ENCODE measurements at places on chromosomes 11 and 22.

DNA sequence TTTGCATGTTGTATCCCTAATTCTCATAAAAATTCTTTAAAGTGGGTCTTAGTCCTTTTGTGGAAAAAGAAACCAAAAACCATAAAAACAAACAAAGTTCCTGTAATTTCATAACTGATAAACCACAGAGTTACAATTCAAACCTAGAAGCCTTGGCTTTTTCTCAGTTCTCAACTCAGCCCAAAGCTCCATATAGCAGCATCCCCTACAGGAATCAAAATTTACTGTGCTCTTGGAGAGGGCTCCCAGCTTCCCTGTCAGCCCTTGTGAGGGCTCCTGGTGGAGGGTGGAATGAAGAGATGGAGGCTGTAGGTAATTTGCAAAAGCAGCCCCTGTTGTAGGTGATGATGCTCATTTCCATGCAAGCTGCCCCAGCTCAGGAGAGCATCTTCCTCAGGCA is 506.1 kb upstream of the KIRREL3 start:
- no peak for DNase-seq

DNA sequence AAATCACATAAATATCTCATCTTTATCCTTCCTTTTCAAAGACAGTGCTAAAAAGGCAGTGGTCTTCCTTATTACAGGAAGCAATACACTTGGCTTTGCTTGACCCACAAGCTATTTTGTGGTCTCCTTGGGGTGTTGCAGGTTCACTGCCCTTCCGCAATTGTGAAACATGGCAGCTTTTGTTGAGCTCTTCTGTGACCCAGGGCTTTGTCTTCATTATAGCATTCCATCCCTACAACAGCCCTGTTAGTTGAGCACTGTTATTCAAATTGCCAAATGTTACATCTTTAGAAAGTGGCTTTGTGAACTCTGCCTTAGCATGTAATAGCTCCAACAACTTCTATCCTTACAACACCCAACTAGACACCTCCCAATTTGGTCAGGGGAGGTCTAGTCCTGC is 107.1 kb downstream of the OPCML start:
- DNase-seq = no peak

DNA sequence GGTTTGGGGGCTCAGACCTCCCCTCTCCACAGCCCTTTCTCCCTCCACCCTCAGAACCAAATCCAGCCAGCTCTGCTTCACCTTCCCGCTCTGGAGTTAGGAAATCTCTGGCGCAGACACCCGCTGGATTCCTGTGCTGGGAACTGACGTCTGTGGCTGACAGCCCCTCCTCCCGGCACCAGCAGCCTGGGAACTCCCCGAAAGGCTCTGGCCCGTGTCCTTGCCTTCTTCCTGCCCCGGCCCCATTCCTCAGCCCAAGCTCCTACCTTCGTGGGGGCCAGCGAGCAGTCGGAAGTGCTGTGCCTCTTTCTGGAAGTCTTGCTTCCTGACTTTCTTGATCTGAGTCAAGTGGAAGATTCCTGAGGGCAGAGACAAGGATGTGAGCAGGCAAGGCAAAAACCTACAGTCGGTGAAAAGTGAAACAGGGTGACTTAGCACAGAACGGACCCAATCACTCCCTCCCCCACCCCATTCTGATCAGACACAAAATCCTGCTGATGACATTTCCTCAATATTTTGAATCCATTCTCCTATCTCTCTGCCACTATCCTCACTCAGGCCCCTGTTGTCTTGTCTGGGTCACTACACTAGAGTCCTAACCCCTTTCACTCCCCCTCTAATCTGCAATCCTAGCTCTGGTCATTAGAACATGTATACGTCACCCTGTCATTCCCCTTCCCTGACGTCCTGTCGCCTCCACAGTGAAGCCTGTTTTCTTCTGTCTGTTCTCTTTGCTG is 34.1 kb downstream of the CHRDL2 start:
- no peak for DNase-seq

GRCh38 chr22:36253523-36254490 is 874 bp downstream of the APOL1 start:
- no peak for DNase-seq

- peak; percentile 86 for DNase-seq
Measured at GRCh38 chr11:76318744-76319384, 62.1 kb downstream of the THAP12 start.

DNA sequence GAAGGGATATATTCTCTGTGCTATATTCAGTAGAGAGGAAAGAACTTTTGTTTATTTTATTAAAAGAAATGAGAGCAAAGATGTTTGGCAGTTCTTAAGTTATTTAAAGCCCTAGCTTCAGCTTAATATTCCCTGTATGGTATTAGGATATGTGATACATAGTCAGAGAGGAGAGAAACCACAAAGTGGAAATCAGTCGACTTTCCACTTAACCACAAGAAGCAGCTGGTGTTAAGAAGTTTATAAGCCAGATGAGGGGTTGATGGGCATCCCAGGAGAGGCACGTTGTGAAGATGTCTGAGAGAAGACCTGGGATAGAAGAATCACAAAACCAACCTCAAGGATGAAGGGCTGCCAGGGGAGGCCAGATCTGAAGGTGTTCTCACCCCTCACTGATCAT is 23.3 kb upstream of the PHF21B start:
- DNase-seq = no peak

DNA sequence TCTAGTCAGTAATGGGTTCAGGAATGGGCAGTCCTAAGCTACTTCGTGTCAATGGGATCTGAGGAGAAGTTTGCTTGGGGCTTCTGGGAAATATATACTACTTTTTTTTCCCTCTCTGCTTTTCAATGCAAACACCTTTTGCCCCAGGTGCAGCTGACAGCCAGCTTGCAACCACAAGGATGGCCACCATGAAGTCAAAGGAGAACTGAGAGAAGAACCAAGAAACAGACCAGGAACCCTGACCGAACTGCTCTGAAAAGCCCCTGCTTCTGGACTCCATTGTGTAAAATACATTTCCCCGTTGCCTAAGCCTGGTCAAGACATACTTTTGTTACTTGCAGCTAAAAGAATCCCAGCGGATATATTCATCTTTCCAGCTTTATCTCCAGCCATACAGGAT is 20.1 kb upstream of the CD44 start:
- DNase-seq = no peak

- no peak for DNase-seq
Measured at GRCh38 chr11:112178428-112178827, 3.1 kb downstream of the BCO2 start.

- no peak for DNase-seq
Measured at GRCh38 chr11:74871037-74871436, 77.9 kb downstream of the XRRA1 start.

GRCh38 chr11:67464411-67465188 is 4.5 kb downstream of the TMEM134 start:
- DNase-seq = peak; percentile 96

DNA sequence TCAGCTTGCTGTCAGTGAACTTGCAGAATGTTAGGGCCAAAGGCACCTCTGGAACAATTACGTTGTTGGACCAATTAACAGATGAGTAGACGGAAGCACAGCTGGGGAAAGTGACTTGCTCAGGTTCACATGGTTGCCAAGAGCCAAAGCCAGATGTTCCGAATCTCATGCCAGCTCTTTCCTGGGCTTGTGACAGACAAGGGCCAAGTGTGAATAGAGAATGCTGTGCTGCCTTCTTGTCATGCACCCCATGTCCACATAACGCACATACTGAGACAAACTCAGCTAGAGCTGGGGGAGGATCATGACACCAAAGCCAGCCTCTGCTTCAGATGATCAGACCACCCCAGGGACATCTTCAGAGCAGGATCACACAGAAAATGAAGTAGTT is 616.3 kb downstream of the INSC start:
- no peak for DNase-seq

DNA sequence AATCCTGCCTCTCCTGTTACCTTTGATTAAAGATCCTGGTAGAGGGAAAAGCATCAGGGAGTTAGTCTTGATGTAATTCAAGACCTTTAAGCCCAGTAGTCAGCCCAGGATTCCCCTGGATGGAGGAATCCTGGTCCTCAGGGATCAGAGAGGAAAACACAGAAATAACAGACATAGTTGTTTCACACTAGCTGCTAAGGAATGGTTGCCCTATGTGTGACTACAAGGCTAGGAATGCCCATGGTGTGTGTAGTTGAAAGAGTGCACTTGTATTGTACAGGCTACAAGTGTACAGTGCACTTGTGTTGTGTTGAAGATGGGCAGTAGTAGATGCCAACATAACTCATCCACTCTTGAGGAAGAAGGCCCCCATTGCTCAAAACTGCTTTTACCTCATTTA is 226.8 kb downstream of the AASDHPPT start:
- DNase-seq = no peak

DNA sequence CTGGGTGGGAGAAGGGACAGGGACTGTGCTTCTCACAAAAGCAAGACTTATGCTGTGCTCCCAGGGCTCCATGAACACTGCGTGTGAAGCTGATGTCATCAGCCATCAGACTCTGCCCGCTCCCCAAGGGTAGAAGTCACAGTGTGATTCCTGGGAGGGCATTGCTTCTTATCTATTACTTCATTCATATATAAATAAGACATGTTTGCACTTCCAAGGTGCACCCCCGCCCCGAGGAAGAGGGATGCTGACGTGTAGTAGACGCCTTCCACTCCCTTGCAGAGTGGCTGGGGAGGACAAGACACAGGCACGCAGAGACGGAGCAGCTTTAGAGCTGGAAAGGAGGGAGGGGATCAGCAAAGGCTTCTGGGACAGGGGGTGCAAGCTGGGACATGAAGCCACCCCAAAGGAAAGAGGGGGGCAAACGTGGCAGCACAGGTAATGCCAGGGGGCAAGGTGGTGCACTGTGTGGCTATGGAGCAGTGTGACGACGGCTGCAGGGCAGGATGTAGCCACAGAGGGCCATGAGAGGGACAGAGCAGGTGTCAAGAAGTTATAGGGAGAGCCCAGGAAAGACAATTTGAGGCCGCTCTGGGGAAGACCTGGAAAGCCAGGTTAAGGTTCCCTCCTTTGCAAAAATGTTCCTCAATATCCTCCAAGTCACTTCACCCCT is 558.5 kb downstream of the MN1 start:
- no peak for DNase-seq

- DNase-seq = no peak
Measured at GRCh38 chr11:17498058-17498457, 21.4 kb upstream of the ABCC8 start.

DNA sequence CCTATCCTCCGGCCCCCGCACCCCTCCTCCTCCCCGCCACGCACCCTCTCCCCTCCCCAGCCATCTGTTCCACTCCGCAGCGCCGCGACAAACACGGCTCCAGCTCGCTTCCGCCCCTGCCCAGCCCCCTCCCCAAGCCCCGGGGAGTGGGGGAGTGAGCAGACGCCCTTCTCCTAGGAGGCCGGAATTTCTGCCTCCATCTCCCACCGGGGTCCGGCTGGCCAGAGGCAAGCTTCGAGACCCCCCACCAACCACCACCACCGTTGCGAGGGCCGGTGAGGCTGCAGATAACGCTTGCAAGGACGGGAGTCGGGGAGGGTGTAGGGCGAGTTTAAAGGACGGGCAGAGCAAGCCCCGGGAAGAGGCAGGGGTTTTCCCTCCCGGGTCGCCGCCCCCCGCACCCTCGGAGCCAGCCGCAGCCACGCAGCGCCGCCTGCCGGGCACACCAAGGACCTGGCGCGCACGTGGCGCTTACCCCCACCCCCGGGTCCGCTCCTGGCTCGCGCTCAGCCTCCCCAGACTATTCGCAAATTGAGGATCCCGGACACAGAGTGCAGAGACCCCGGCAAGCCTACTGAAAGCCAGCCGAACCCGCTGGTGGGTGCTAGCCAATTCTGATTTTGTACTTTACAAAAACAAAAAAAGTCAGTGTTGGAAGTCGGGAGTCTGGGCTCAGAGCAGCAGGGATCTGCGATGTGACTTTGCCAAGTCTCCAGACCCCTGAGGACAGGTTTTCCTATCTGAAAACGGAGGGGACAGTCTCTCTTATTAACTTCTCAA is 22.6 kb downstream of the RTN4RL2 start:
- peak; percentile 48 for DNase-seq

- no peak for DNase-seq
Measured at GRCh38 chr22:49415151-49415951, 412.3 kb downstream of the BRD1 start.

GRCh38 chr11:17013548-17014320 is 480 bp downstream of the PLEKHA7 start:
- DNase-seq = peak; percentile 30

GRCh38 chr11:6640985-6641701 is 14.5 kb downstream of the DCHS1 start:
- no peak for DNase-seq

DNA sequence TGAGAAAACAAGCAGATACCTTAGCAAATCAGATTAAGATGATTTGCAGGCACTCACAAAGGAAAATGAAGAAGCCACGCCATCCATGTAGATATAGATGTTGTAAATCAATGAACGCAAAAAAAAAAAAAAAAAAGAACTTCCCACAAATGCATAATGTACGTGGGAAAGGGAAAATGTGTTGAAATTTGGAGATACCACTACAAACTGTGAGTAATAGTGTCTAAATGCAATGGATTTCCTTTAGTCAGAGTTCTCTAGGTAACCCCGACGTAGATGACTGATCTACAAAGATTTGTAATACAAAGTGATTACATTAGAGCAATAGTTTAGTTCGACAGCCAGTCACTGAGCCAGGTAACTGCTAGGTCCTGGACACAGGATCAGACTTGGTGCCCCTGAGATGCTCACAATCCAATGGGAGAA is 783 bp upstream of the ANKRD54 start:
- DNase-seq = no peak

- DNase-seq = no peak
Measured at GRCh38 chr11:494761-495536, 12.1 kb downstream of the RNH1 start.

DNA sequence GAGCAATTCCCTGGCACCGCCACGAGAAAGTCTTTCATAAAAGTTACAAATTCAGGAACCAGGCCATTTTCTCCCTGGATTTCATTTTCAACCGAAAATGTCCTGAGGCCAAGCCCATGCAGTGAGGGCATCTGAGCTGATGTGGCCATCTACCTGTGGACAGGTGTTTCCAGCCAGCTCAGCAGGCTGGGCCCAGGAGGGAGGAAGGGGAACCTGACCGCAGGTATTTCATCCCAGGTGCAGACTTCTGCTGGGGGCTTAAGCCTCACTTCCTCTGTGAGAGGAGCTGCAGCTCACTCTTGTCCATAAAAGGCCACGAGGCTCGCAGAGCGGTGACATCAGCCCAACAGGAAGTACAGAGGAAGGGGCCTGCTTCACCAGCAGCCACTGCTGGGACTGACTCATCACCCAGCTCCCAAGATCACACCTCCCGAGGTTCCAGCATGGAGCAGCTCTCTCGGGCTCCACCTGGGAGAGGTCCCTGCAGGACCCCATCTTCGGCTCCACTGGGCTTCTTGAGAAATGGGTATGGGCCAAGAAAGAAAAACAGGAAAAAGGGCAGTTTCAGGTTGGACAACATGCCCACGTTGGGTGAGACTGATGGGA is 56.4 kb downstream of the MYH9 start:
- DNase-seq = peak; percentile 87

DNA sequence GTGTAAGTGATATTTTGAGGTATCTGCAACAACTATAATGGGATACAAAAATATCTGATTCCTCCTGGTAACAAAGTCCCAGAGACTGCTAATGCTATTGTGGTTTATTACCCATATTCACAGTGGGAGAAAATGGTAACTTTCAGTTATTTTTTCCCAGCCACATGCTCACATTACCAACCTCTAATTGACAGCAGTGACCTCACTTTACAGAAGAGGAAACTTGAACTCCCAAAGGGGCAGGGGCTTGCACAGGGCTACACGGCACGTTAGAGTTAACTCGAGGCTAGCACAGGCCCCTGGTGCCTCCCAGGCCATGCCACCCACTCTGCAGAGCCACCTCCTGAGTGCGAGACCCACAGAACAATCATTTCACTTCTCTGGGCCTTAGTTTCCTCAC is 132.4 kb downstream of the TENM4 start:
- DNase-seq = no peak

GRCh38 chr11:2789791-2790567 is 90.2 kb upstream of the KCNQ1OT1 start:
- no peak for DNase-seq

GRCh38 chr22:17678817-17679385 is 40.3 kb downstream of the BCL2L13 start:
- DNase-seq = no peak
